Calu3 (cell line): ENCODE measurements at places on chromosomes 6 and 20. TPM values are rescaled to one million over a fixed set of nuclear protein-coding genes. Genes with fewer than 3 reads are reported as not detected.
A peak's percentile ranks its signal among the peaks of the same experiment; 100 is the strongest.

Gene MDFI
- 19.7 and 23.9 TPM in 2 replicates for total RNA-seq

DNA sequence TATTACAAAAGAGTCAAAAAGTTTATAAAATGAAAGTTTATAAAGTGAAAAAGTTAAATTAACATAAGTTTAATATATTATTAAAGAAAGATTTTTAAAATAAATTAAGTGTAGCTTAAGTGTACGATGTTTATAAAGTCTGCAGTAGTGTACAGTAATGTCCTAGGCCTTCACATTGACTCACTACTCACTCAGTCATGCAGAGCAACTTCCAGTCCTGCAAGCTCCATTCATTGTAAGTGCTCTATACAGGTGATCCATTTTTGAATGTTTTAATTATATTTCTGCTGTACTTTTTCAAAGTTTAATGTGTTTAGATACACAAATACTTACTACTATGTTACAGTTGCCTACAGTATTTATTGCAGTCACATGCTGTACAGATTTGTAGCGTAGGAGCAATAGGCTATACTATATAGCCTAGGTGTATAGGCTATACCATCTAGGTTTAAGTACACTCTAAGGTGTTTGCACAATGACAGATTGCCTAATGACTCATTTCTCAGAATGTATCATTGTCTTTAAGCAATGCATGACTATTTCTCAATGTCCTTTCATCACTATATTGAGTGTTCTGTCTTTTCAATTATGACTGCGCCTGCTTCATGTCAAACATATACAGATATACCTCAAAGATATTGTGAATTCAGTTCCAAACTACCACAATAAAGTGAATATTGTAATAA is 1110.3 kb upstream of the MAP3K7 start:
- no peaks in the 10 kb centered on the region for H3K27me3 ChIP-seq
- no peak overlapping the region for H3K4me3 ChIP-seq
- H3K36me3 ChIP-seq, result no peaks in the 10 kb centered on the region
- DNase-seq, result no peak

DNA sequence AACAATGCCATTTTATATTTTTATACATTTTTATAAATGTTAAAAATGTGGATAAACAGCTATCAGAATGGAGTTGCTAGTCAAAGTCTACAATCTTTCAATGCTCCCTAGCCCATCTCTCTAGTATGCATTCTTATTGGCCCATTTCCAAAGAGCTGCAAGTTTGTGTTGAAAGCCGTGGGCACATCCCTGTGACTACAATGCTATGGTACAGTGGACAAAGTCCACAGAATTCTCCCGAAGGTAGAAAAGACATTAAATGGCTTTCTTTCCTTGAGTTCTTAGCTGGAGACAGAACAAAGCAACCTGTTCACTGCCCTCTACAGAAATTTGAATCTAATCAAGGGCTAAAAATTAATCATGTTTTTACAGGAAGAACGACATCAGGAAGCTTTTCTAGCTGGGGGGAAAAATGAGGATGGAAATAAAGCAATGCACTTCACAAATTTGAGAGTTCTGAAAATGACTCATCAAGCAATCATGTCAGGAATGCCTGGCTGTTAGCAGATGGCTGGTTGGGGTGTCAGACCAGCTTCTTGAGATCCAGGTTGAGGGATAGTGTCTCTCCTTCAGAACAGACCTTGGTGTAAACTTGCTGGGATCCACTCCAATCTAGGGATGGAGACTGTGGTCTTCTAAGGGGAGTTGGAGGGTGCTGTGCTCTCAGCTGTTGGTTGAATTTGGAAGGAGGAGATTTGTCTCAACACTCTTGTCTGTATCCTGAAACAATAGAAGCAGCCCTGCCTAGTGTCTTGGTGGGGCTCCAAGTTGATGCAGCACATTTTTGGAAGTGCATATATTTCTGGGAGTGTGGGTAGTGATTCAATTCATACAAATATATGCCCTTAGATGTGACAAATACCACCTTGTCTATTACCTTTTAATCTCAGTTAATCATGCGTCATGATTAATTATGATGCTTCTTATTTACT is 143.4 kb upstream of the PHACTR1 start:
- peak overlapping the region; percentile 52 for H3K27ac ChIP-seq
- H3K4me3 ChIP-seq, result no peak overlapping the region
- peaks cover 60% of the 10 kb centered on the region for H3K4me1 ChIP-seq
- H3K27me3 ChIP-seq, result no peaks in the 10 kb centered on the region
- H3K36me3 ChIP-seq, result peaks cover 5% of the 10 kb centered on the region

DNA sequence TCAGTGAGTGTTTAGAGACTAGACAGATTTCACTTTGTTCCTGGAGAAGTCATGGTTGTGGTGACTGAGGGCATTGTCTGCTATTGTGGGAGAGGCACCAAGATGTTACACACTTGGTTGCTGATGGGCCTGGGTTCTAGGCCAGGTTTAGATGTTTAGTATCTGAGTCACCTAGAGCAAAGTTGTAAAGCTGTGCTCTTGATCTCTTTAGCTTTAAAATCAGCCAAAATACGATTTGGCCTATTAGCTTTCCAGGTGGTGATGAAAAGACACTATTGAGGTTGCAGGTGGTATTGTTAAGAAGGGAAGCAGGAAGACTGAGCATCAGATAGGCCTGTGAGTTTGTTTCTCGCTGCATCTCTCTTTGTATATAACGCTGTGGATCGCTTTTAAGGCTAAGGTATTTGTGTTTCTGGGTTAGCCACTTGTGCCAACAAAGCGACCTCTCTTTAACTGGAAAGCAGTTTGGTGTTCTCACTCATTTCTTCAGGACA is 48.6 kb downstream of the FOXO3 start:
- H3K27ac ChIP-seq, result no peak overlapping the region
- peaks cover 41% of the 10 kb centered on the region for H3K4me1 ChIP-seq
- peaks cover 11% of the 10 kb centered on the region for H3K36me3 ChIP-seq
- DNase-seq, result no peak
